T-helper 22 cell (primary cell): ENCODE measurements at places on chromosomes 6 and 20.

DNA sequence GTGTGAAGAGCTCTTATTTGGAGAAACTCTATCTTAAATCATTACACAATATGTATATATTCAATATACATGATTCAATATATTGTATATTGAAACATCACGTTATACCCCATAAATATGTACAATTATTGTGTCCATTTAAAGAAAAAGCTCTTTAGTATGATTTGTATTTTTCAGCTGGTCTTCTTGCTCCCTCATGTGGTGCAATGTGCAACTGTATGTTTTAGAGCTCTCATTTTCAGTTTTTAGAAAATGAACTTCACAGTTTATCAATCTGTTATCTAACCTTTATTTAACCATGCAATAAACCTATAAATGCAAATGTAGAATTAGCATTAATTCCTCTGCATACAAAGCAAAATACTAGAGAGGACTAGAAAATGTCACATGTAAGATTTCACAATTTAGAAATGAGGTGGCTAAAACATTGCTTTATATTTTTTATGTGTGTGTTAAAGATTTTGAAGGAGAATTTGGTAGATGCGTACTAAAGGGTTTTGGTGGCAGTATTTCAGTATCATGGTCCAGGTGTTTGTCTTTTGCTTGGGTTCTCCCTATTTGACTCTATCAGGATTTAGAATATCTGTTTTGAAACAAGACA lies 167.1 kb downstream of the PHF3 start:
- no peak for DNase-seq

GRCh38 chr20:12243327-12243726 lies 325.6 kb downstream of the BTBD3 start:
- DNase-seq: no peak

DNA sequence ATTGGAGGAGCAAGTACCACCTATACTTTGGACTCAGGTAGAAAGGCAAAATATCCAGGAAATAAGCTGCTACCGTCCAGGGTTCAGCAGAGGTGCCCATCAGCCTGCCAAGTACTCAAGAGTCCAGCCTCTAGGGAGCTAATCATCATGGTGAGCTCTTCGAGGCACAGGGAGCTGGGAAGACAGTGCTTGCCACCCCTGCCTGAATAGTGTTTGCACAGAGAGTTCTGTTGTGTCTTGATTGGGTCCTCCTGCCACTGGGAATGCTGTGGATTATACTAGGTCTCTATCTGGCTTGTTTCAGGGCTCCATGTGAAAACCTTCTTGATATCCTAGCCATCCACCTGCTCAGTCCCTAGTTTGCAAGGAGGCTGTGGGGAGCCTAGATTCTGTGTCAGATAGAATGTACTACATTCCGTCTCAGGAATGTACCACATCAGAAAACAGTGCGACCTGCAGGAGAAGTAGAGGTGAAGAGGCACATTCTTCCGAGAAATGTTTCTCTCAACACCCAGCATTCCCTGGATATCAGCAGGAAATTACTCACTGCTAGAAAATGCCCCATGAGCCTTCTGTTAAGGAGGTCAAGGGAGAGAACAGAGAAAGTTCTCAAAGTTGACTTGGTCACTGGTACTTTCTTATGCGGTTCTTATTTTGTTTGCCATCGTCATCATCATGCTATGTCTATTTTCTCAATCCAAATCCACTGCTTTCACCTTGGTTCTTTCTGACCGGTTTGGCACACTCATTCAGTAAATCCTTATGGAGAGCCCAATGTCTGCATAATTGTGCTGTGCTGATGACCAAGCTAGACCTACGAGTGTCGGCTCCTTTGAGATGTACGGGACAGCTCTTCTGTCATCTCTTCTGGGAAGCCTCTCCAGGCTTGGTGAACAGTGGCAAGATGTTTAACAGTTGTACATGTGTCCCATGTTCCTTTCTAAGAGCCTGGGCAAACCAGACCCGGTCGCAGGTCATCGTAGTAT lies 30.7 kb downstream of the PTPN1 start:
- no peak for DNase-seq

GRCh38 chr6:15854826-15855710 lies 192.2 kb upstream of the DTNBP1 start:
- no peak for DNase-seq

- no peak for DNase-seq
Observed at GRCh38 chr6:157684620-157685299, 138.3 kb upstream of the SNX9 start.

GRCh38 chr20:23222531-23223200 lies 127.9 kb upstream of the NXT1 start:
- no peak for DNase-seq

DNA sequence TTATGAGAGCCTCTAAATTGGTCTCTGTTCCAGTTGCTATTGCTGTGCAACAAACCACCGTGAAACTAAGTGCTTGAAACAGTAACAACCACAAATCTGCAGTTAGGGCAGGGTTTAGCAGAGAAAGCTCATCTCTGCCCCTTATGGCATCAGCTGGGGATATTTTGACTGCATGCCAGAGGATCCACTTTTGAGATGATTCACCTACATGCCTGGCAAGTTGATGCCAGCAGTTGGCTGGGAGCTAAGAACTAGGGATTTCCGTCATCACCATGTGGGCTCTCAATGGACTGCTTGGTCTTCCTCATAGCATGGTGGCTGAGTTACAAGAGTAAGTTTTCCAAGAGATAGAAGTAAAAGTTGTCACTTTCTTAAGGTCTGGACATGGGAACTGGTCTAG lies 35.1 kb downstream of the PLCB4 start:
- no peak for DNase-seq

- DNase-seq: no peak
Observed at GRCh38 chr6:4365686-4366085, 230.3 kb upstream of the ECI2 start.

GRCh38 chr6:98136333-98136732 lies 698.0 kb upstream of the POU3F2 start:
- no peak for DNase-seq

DNA sequence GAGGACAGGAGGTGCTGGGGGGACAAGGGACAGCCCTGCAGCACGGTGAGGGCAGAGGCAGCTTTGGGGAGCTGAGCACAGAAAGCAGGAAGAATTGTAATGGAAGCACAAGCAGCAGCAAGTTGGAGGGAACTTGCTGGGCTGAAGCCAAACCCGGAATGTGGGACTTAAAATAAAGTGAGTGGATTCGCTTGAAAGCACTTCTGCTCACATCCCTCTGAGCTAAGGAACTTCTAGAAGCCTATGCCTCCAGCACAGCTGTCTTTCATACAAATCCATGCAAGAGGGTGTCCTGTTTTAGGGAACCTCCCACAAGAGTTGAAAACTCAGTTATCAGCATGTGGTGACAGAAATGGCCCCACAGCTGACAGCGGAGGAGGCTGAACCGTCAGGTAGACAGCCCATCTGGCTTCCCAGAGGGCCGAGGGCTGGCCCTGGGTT lies 71.4 kb upstream of the MLN start:
- DNase-seq: no peak

DNA sequence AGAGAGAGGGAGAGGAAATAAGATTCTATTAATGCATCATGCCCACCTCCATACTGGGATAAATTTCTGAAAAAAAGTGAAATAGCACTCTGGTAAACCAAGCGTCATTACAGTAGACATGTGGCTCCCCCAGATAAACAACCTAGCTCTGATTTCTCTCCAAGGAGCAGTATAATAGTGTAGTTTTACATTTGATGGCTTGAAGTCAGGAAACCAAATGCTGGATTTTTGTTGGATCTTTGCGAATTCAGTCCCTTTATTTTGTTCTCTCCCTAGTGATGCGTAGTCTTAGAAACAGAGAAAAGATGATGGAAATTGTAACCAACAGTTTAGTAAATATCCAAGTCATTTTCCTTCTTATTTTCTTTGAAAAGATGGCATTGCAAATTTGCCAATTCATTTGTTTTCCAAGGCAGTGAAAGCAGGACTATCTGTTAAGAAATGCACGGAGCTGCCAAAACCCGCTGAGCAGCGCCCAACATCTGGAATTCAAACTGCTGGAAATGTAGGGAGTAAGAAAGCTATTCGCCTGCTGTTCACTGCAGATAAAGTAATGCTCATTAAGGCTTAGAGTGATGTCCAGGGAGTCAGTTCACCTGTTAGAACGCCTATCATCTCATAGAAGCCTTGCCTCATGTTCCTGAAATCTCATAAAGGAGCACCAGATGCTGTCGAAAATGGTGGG lies 85.7 kb upstream of the DOK5 start:
- DNase-seq: no peak
